ENCODE measurements at places on chromosomes 4 and X.

DNA sequence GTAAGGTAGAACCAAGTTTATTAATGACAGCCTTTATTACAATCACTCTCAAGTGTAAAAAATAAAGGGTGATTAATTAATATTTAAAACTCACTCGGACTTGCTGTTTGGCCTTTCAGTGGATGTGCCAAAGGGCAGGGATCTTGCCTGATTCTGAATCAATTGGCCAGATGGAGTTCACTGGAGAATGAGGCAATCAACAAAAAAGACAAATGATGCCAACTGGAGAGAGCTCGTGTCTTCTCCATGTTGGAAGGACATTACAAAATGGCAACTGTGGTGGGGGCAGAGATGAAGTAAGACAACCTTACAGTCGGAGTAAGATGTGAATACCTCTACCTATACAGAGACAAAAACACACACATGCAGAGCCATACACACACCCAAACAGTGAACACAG is 188.0 kb downstream of the TSPAN5 start:
- no peak for DNase-seq

- no peak for DNase-seq
Measured at GRCh38 chr4:3096202-3096601, 21.7 kb downstream of the HTT start.

- no peak for DNase-seq
Measured at GRCh38 chr4:166991006-166991561, 243.2 kb downstream of the SPOCK3 start.

DNA sequence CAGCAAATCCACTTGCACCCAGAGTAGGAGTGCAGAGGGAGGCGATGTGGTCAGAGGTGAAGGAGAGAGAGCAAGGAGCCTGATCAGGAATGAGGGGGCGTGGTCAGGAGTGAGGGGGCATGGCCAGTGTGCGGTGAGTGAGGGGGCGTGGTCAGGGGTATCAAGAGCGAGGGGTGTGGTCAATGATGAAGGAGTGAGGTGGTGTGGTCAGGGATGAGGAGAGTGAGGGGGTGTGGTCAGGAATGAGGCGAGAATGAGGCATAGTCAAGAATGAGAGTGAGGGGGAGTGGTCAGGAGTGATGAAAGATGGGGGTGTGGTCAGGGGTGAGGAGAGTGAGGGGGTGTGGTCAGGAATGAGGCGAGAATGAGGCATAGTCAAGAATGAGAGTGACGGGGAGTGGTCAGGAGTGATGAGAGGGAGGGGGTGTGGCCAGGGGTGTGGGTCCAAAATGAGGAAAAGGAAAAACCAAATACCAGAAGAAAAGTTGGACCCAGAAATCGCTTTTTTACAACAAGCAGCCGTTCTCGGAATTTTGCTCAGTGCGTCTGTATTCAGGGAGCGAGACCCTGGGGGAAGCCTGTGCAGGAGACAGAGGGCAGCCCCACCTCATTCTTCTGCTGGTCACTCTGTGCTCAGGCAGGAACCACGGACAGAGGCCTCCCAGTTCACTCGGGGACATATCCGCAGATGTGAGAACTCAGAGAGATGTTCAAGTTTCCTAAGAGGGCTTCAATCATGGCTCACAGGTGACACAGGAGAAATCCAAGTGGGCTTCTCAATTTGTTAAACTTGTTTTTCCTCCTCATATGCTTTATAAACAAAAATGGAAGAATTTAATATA is 47.5 kb downstream of the MAGEA1 start:
- DNase-seq = no peak

DNA sequence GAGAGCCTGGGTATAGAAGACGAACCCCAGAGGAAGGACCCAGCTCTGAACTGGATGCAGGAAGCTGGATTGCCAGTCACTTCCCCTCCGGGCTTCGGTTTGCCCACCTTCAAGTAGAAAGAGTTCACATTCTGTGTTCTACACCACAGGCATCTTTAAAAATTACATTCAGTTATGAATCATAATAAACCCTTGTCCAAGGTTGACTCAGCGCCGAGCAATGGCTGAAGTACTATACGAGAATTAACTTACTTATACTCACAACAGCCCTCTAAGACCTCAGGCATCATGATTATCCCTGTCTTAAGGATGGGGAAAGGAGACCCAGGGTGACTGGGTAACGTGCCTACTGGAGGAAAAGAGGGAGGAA is 72.5 kb downstream of the EVC2 start:
- DNase-seq = no peak

DNA sequence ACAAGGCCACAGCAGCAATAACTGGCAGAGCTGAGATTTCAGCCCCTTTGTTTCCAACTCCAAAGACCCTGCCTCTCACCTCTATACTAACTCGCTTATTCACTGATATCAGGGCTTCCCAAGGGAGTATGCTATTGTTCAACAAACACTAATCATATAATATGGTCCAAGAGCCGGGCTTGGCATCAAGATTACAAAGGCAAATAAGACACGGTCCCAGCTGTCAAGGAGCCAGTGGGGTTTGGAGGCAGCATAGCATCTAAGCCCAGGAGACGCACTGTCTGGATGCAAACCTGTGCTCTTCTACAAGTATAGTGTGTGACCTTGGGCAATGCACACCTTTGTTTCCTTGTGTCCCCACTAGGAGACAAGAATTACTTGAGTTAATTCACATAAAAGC is 28.7 kb downstream of the PAPSS1 start:
- no peak for DNase-seq

GRCh38 chrX:16924631-16925480 is 21.6 kb upstream of the REPS2 start:
- no peak for DNase-seq

DNA sequence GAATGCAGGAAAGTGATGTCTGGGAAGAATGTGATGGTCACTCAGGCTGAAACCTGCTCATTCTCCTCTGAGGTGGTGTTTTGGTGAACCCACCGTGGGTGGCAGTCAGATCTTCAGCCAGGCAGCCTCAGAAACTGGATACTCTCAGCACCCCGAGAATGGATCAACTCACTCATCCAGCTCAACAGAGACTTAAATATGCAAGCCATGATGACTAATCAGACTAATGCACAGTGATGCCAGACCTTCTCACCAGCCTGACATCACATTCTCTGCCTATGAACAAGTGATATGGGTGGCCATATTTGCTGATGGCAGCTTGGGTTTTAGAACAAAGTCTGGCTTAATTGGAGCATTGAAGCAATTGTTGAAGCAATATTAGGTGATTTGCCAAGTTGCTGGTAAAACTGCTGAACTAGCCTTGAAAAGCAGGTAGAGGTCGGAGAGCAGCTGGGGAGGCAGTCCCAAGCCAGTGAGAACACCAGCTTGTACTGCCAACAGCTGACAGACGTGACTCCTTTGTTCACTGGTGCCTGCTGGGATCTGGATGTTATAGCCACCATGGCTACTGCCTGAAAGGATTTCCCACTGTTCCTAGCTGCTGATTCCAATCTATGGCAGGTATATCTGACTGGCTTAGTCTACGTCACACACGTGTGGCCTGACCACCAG is 608.1 kb downstream of the MID1IP1 start:
- no peak for DNase-seq

DNA sequence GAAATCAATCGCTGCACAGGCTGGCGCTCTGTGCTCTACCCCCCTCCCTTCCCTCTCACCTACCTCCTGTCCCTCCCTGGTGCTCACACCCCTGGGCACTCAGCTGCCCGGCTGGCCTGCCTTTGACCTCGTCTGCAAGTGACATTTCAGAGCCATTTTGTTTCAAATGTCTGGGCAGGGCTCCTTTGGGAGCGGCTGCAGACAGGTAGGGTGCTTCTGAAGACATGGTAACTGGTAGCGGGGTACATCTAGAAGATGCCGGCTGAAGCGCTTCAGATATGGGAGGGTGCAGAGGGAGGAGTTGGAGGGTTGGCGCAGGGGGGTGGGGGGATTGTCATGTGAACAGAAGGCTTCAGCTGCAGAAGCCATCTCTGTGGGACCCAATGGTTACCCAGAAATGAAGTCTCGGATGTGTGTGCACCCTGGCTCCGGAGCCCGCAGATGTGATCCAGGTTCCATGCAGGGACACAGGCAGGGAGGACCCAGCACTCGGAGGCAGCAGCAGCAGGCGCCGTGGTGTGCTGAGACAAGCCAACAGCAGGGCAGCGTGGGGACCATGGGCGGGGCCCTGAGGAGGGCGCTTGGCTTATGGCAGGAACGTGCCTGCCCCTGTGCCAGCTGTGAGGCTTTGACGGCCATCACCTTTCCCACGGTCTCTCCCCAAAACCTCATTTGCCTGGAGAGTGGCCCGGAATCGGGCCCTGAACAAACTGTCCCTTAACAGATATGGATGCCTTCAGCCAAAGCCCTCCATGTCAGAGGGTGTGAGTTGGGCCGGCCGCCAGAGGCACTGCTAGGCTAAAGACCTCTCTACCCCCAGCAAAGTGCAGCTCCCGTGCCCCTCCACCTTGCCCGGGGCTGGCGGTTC is 7.6 kb upstream of the DUSP9 start:
- DNase-seq = no peak

DNA sequence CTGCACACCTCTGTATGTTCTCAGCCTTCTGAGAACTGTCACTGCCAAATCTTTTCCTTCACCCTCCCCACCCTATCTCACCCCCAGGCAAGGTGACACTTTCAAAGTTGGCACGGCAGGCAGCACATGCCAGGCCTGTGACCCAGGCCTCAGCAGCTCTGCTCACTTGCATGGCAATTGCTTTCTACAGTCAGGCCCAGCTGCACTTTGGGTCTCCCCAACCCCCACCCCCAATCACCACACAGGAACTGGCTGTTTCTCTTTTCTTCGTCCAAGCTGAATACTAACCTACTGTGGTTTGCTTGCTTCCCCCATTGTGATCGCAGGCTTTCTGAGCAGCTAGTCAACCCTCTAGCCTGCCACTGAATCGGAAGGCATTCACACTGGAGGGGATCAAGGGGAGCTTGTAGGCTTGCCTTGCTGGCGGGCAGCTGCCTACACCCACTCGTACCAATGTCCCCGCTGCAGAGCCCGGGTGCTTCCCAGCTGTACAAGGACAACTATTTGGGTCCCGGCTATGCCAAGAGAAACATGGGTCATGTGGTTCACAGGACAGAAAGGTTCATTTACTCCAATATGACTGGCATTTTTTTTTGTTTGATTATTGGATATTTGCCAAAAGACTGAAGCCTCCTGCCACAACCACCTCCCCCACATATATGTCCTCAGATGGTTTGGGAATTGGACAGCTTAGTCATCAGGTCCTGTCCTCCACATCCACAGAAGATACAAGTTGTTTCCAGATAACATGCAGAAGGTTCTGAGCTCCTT is 28.1 kb downstream of the SLC25A43 start:
- DNase-seq = no peak

GRCh38 chr4:177667687-177668086 is 225.4 kb upstream of the AGA start:
- no peak for DNase-seq

DNA sequence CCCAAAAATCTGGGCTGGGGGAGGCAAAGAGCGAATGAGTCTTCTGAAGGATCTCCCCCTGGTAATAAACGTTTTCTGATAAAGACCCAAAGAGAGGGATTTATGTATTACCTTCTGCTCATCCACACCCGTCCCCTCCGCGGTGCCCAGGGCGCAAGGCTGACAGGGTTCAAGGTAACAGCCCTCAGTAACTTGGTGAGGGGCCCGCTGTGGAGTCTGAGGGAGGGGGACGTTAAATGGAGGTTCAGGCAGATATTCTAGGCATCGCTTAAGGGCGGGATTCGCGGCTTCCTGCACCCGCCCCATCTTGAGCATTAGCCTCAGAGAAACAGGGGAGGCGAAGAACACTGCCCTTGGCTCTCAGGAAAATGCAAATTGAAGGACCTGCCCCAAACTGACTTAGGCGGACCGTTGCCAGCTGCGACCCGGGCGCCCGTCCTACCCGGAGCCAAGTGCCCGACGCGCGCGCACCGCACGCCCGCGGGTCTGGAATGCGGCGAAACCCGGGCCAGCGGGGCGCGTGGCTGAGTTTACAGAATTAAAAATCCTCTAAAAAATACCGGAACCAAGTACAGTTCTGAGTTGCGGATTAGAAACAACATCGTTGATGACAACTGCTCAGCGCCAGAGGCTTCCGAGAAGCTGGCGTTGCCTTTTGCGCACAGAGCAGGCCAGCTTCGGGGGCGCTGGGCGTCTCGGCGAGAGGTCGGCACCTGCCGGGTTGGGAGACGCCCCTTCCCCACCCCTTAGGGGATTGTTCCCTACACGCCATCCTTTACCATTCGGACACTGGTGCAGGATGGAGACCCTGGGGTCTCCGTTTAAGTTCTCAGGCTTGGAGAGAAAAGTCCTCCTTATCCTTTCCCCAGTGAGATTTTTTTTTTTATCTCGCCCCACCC is 2.8 kb downstream of the HELT start:
- no peak for DNase-seq

- DNase-seq = no peak
Measured at GRCh38 chrX:37347420-37347819, 1.7 kb upstream of the PRRG1 start.

DNA sequence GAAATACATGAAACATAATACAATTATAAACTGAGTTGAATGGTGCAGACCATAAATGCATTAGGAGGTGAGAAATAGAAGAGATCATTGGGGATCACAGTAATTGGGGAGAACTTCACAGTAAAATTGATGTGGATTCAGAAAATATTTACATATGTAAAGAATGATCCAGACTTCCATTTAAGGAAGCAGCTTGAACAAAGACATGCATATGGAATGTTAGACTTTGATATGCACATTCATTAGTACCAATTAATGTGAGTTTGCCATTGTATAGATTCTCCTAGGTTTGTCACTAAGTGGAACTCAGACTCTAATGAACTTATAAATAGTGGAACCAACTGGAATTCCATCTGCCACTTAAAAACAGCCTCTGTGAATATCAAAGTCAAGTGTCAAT is 235.6 kb downstream of the PARM1 start:
- no peak for DNase-seq

GRCh38 chrX:117982694-117983392 is 133.8 kb downstream of the KLHL13 start:
- no peak for DNase-seq

- DNase-seq = no peak
Measured at GRCh38 chr4:6732441-6733357, 16.7 kb downstream of the BLOC1S4 start.

DNA sequence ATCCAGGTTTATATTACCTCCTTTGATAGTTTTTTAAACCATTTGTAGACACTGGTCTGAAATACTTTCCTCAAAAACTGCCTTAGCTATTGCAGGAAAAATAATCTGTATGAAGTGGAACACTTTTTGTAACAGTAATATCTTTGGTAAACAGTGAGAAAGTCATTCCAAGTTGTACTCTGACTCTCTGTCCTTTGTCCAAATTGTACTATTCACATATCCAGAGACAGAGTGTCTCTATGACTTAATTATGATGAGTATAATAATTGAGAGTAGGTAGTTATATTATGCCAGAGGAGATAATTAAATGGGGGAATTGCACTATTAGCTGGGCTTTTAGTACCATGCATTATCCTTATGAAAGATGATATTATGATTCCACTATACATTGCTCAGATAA is 112.6 kb upstream of the LCORL start:
- DNase-seq = no peak

GRCh38 chrX:70908541-70908940 is at the start of gene TEX11:
TSS of gene TEX11 (minus strand) at chrX:70908711. CDS start at chrX:70907789, 922 bp downstream.
- no peak for DNase-seq
